ENCODE measurements at places on chromosomes 1 and 21.

DNA sequence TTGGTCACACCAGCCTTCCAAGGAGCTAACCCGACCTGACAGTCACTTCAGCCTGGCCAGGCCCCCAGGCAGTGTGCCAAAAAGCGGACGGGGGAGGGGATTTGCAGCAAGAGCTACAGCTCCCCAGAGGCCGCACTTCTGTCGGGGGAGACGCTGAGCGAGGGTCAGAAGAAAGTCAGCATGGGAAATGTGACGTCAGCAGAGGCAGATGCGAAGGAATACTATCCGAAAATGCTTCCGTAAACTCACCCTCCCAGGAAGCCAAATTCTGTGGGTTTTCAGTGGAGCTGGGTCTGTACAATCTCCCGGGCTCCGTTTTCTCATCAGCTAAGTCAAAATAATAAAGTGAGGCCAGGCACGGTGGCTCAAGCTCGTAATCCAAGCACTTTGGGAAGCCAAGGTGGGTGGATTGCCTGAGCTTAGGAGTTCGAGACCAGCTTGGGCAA is 28.5 kb upstream of the ECE1 start:
- no peak for DNase-seq

GRCh38 chr1:191260056-191260455 is 782.4 kb upstream of the BRINP3 start:
- DNase-seq: no peak

- no peak for DNase-seq
Observed at GRCh38 chr1:183588827-183589226, 1.4 kb downstream of the NCF2 start.

DNA sequence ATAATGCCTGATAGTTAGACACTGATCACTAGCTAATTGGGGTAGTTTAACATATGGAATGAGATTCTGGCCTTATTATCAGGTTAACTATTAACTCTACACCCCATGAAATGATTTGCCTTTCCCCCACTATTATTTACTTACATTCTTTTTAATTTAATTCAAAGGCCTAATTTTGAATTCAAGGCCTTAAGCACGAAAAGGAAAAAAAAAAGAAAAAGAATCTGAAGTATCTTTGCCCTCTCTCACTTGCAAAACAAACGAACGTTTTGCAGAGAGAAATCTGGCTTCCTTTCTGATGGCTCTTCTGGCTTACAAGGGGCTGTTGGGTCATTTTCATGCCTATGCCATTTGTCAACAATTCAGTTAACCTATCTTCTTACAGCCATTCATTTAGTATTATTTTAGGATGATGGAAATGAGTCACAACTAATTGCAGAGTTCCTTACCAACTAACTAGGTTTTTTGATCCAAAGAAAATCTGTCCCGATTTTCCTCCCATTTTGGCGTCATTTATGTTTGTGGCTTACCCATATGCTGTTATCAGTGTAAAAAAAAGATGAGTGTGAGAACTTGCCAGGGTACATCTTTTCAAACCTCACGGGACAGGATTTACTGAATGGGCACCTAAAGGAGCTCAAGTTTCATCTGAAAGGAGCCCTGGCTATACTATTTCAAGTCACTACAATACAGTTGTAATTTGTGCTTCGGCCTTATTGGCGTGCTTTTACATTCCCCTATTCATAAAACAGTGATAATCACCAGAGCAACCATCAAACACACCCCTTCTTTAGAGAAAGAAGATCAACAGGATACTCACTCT is 1.9 kb upstream of the ERRFI1 start:
- no peak for DNase-seq

DNA sequence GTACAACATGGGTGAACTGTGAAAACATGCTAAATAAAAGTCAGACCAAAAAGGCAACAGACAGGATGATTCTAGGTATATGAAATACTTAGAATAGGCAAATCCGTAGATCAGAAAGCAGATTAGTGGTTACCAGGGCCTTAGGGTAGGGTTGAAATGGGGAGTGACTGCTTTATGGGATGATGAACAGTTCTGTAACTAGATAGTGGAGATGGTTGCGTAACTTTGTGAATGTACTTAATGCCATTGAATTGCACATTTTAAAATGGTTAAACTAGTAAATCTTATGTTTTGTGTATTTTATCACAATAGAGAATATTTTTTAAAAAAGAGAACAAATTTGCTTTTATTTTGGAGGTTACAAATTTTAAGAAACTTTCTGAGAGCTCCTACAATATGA is 17.4 kb downstream of the ZNF326 start:
- DNase-seq: no peak

DNA sequence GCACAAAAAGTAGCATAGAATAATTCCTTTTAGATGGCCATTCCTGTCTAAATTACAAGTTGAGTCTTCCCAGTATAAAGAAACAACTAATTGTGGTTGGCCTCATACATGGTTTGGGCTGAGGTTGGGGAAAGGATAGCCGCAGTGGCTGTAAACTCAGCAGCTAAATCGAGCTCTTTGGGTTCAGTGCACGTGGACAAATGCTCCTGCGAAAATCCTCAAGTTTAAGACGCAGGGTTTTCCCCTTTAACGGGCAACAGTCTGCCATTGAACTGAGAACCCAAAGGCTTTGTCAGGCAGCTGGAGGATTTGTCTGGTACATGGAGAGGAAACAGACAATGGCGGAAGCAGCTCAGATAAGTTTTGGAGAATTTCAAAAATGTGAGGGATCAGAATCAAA is 331.9 kb downstream of the TGFB2 start:
- DNase-seq: no peak

DNA sequence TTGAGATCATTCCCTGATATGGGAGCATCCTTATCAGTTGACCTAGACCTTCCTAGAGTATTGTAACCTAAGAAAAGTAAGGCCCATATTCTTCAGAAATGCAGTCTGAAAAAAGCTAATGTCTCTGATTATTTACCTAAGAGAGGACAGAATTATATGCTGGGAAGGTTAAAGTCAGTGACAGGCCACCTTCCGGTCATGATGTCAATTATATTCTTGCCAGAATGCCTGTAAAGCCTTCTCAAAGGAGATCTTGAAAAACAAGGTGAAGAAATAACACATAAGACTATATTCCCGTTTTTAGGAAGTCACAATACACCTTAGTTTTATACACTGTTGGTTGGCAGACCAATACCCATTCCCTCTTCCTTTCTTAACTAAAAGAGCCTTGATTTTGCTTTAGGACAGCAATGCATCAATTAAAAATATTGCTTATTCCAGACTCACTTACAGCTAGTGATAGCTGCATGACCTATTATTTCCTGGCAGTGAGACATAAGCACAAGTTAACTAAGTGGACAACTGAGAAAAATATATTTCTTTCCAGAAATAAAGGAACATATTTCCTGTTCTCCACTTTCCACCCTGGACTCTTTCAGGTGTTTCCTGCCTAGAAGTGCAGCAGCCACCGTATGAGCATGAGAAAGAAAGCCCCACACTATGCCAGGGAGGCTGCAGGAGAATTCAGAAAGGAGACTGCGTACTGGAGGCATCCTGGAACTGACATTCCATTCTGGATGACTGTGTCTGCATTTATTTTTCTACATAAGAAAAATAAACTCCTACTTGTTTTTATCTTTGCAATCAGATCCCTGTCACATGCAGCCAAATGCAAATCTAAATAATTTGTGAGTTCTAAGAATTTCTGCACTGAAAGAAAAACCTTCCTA is 332.9 kb upstream of the PTBP2 start:
- DNase-seq: no peak

DNA sequence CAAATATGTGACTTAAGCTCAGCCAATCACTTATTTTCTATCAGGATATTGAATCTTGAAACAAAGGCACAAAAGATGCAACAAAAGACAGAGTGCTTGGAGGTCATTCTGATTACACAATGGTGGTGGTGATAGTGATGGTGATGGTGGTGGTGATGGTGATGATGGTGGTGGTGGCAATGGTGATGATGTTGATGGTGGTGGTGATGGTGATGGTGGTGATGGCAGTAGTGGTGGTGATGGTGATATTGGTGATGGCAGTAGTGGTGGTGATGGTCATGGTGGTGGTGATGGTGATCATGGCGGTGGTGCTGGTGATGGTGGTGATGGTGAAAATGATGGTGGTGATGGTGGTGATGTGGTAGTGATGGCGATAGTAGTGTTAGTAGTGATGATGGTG is 21.9 kb upstream of the TNR start:
- DNase-seq: no peak

GRCh38 chr1:44596511-44596910 is 77.8 kb downstream of the TMEM53 start:
- no peak for DNase-seq

DNA sequence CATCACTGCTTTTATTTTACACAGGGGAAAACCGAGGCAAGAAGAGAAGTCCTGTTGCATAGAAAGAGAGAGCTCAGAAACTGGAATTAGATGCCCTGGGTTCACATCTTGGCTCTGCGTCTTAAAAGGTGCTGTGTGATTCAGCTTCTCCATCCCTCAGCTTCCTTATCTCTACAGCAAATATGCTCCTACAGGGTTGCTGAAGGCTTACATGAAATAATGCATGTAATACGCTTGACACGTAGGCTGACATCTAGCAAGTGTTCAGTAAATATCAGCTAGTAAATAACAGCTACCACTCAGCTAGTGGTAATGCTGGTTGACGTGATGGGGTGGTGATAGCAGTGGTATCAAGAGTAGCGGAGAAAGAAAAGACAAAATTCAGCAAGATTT is 77.1 kb upstream of the CD55 start:
- no peak for DNase-seq

DNA sequence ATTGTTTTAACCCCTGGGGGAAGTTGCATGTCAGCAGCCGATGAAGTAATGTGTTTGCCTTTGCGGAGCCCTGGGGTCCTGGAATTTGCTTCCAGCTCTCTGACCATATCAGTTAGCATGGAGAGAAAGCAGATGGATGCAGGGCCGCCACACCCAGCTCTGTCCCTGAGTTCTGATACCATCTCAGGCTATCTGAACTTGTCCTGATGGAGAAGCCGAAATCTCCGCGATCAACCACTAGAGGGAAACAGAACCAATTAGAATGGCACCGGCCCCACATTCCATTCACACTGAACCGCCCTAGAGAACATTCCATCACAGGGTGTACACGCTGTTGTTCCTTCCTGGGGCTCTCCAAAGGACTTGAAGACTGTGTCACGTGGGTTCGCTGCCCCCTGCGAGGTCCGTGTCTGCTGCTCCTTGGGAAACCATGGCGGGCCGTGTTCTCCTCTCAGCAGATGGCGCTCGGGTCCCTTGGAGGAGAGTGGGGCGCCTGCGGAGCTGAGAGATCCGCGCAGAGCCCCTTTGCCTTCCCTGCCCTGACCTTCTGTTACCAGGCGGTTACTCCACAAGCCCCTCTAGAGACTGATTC is 75.4 kb downstream of the ABCA4 start:
- no peak for DNase-seq

- no peak for DNase-seq
Observed at GRCh38 chr1:29650041-29650400, 413.7 kb downstream of the PTPRU start.

DNA sequence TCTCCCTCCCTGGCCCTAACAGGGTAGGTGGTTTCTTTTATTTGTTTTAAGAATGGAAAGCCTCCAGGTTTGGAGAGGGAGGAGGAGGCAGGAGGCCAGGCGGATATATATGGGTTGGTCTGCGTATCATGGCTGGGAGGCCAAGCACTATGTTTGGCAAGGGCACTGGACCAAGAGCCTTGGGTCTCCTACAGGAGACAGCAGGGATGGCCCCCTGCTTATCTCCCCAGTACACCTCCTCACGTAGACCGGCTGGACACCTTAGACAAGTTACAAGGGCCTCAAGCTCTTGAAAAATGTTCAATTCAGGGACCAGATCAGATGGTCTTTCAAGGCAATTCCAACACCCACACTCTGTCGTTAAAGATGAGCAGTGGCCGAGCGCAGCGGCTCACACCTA is 10.9 kb downstream of the SLC41A1 start:
- DNase-seq: no peak

DNA sequence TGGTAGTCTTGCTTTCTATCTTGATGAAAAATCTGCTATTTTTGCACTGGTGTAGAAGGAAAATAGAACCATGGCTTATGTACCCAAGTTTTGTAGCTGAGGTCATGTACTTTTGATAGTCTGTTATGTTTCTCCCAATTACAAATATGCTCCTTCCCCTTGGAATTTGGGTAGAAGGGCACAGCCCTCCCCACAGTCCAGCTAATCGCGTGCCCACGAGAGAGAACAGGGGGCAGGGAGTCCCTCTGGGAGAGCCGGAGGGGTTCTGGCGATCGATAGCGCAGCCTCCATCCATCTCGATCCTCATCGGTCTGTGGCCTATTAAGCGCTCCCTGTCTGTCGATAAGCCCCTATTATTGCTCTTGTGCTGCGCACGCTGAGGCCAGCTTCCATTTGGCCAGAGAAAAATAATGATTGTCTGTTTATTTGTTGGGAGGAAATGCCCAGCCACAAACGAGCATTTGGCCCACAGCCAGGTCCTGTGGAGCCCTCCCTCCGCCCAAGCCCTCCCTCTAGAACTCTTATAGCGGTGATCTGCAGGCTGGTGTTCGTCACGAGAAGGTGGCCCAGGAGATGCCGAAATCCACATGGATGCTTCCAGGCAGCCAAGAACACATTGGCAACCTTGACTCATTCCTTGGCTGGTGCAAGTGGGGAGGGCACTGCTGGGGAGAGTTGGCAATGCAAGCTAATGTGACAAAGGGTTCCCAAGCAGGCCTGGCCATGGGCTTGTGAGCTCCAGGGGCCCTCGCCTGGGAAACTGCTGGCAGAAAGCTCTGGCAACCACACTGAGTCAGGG is 134.7 kb upstream of the TNR start:
- no peak for DNase-seq

DNA sequence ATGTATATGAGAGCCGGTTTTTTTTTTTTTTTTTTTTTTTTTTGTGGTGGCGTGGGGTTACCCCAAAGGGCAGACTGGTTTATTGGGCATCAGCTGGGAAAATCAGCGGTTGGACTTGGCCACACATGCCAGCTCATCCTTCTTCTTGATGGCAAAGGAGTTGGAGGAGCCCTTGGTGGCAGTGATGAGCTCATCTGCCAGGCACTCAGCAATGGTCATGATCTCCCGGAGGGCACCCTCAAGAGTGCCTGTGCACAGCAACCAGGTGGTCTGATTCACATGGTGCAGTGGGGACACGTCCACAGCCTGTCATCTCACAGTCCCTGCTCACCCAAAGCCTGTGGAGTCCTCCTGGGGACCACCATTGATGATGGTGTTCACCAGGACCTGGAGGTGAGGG is 62.0 kb downstream of the MRPS6 start:
- no peak for DNase-seq

DNA sequence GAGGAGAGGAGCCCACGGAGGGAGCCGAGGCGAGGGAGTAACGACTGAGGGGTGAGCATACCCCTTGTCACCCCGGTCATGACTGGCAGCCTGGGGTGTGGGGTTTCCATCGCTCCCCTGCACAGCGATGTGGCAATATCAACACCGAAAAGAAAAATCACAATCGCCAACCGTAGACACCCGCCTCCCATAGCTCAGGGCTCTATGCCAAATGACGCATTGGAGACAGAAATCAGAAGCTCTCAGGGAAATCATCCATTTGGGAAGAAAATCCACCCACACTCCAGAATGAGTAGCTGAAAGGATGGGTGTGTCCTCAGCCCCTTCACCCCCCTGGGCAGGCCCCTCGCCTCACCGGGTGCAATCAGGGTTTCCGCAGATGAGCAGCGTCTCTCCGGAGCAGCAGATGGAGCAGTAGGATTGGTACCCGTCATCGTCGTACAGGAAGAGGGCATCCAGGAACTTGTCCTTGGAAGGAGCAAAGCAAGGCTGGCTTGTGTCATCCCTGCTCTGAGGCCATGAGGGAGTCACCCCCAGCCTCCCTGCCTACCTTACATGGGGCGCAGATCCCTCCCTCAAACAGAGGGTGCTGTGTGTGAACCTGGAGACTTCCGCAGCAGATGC is 2.5 kb downstream of the DNMT3L start:
- DNase-seq: no peak

- DNase-seq: peak; percentile 26
Observed at GRCh38 chr1:205286335-205286950, 35.1 kb downstream of the NUAK2 start.

Data from activated gamma-delta T cell (primary cell).